AG04450 (cell line): ENCODE measurements at places on chromosomes 13 and 19.

DNA sequence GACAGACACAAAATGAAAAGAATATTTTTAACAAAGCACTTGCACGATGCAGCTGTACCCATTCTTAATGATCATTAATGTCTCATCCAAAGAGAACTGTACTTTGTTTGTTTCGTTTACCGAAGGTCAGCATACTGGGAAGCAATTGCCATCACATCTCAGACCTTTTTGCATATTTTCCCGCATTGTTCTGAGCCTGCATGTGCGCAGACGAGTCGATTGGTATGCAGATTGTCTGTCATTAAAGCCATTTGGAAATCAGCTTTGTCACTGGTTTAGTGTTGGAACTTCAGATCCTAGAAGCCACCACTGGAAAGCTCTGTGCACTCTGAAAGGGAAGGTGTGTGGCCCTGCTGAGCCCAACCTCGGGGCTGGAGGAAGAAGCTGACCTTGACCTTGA lies 15.6 kb downstream of the SPACA7 start:
- DNase-seq: no peak

DNA sequence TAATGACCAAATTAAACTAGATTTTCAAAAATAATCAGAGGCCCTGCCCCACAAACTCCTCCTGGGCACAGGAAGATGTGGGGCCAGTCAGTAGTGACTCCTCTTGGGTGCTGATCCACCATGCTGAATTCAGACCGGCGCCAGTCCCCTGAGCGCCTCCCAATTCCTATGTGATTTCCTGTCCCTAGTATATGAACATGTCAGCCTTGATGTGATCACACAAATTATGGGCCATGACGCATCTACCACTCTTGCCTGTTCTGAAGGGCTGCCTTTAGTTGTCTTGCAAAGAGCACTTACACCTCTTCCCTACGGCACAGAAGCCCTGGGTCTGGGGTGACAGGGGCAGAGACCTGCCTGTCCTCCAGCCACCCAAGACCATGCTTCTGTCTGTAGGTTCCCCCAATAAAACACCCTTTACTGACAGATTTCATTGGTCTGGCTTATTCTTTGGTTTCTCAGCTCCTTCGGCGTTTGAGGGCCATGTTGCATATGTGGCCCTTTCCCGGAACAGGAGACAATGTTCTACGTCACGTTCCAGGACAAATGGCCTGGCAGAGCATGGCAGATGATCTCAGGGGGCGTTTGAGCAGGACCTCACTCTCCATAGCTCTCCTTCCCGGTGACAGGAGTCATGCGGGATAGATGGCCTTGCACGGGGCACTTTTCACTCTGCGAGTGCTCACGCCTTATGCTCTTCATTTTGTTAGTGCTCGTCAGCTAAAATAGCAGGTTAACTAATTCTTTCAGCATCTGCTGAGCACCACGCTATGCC lies 5.6 kb upstream of the ATP11A start:
- no peak for DNase-seq

DNA sequence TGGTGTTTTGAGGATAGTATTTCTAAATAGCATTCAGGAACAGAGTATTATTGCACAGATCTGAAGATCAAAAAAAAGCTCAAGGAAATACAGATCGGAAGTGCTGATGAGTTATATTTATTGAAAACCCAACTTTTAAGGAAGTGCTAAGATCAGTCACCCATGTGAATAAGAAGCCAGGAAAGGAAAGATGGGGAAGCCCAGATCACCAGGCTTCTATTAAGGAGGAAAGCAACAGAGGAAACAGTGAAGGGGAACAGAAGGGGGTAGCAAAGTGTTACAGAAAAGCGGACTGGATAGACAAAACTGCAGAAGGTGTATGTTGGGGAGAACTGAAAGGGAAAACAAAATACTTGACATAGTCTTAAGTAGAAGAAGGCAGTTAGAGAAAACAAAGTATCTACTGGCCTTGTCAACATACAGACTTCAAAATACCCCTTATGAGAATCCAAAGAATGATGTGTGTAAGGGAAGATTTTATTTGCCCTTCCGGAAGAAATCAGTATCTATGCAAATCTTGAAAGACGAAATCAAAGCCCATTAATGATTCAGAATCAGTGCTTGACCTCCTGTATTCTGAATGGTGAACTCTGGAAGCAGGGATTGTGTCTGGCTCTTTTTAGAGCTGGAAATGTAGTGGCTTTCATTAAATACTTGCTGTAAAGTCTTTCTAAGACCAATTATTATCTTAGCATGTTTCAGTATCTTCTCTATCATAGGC lies 12.1 kb downstream of the UFM1 start:
- no peak for DNase-seq

GRCh38 chr19:44765033-44765948 lies 12.4 kb upstream of the CBLC start:
- DNase-seq: no peak

GRCh38 chr19:50706387-50706786 lies 13.2 kb downstream of the SHANK1 start:
- DNase-seq: no peak

DNA sequence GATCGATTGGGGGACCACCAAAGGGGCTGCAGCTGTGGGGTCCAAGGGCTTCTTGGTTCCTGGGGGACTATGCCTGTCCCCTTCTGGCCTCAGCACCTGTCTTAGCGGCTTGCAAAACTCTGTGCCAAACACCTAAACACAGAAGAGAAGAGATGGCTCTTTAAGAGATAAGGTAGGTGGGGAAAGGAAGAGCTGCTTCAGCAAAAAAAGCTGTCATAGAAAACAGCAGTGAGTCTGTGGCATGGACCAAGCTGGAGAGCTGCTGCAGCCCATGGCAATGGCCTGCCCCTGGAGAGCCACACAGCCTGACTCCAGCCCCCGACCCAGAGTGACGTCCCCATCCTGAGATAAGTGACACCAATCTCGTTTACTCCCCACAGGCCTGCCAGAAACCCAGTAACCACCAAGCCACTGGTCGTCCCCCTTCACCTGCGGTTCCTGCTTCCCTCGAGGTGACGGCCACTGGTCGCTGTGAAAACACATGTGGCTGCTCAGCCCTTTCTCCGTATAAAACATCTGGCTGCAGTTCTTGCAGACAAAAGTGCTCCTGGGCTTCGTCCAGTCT lies 25.0 kb upstream of the NAPA start:
- DNase-seq: no peak

DNA sequence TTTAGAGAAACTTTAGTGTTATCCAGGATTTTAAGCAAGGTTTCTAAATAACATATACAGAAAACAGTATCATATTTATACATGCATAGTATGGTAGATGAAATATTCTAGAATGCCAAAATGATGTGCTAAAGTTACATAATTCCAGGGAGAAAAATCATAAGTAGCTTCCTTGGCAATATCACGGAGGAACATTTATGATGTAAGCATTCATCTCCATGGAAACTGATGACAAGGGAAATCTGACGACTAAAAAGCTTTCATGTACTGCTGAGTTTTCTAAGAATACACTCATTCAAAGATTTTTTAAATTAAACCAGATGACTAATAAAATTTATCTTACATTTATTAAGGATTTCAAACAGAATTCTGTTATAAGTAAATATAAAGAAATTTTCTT lies 4.7 kb downstream of the TEX30 start:
- no peak for DNase-seq

DNA sequence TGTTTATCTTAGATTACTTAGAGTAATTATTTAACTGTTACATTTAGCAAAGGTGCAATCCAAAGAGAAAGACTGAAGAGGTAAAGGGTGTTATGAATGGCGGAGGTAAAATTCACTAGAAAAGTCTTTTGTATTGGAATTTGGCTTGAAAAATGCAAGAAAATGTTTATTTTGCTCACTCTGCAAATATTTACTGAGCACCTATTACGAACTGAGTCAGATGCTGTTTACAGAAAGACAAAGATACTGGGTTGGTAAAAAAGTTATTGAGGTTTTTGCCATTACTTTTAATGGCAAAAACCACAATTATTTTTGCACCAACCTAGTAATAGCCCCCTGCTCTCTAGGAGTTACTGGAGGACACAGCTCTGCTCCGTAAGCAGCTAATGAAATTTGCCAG lies 135.2 kb downstream of the RBM26 start:
- DNase-seq: no peak

GRCh38 chr13:73273276-73273675 lies 214.5 kb downstream of the KLF5 start:
- no peak for DNase-seq

GRCh38 chr19:2627319-2627829 lies 75.1 kb downstream of the GNG7 start:
- DNase-seq: peak; percentile 90

DNA sequence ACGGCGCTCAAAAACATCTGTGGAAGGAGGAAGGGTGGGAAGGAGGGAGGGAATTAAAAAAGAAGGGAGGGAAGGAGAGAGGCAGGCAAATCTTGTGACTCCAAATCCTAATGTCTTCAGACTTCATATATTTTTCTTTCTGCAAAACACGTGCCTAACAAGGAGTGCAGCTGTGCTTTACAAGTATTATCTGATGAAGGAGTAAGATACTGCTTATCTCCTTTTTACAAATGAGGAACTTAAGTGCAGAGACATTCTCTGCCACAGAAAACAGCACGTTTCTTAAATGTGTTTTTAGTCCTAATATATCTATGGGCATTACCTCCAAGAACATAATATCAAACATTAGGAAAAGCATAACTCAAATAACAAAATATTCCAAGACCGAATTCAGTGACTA lies 6.5 kb downstream of the FLT3 start:
- no peak for DNase-seq

DNA sequence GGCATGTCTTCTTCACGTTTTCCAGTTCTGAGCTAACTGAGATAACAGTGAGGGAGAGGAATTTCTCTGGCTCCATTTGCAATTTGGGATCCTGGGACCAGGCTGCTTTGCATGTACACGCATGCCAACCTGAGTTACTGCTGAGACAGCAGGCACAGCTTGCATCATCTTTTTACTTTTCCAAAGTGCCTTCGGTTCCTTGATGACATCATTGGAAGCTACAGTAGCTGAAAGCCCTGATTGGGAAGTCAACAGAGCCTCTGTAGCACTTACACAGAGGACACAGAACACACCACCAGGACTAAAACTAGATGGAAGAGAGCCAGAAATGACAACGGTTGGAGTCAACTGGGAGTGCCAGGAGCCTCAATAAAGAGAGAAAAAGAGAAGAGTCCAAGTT lies 399.1 kb upstream of the GPC6 start:
- no peak for DNase-seq

- DNase-seq: no peak
Measured at GRCh38 chr13:114298866-114299265, 15.4 kb upstream of the CHAMP1 start.

GRCh38 chr13:25802579-25802978 lies 249.2 kb downstream of the SHISA2 start:
- no peak for DNase-seq

- no peak for DNase-seq
Measured at GRCh38 chr19:35417713-35418534, 30.1 kb upstream of the FFAR2 start.

DNA sequence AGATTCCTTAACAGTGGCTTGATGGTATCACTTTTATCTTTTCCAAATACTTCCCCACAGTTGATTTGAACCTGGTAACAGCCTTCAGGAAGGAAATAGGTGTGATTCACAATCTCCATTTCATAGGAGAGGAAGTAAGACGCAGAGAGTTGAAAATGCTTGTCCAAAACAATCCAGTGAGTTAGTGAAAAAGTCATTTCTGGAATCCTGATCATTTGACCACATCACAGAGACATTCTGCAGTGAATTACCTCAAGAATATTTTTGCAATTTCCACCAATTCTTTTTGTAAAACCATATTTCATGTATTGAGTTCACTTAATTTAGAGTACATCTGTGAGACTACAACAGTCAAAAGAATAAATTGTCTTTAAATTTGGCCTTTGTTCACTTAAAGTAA lies 292.8 kb downstream of the DCLK1 start:
- DNase-seq: peak; percentile 38

- DNase-seq: no peak
Measured at GRCh38 chr13:38384171-38384570, 34.5 kb downstream of the UFM1 start.

GRCh38 chr19:55672418-55672817 lies 2.6 kb upstream of the EPN1 start:
- no peak for DNase-seq

DNA sequence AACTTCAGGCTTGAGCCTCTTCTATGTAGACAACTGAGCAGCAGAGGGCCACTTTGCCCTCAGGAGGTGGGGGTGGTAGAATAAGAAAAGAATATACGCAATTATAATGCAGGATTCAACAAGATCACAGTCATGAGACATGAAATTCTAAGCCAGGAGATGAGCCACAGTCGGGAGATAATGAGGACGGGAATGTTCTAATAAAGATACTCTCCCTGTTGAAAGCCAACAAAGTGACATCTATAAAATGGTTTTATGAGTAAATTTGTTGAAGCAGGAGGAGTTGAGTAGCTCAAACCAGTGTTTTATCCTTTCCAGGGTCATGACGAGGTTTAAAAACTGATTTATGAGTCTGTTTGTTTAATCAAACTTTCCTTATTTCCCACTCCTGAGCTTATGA lies 152.0 kb upstream of the SERP2 start:
- no peak for DNase-seq

DNA sequence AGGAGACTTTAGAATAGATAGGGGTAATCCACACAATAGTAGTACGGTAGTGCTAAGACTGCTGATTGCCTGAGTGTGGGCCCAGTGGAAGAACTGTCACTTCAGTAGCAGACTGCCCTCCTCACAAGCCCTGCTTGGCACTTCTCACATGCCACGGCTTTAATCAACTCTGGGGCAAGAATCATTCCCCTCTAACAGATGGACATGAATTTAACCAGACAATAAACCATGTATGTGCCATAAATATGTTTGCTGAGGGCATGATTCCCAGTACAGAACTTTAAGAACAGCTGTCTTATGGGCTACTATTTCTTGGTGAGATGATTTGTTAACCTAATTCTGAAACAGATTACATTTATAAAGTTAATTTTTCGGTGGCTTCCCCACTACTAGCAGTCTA lies 22.0 kb downstream of the DPY19L3 start:
- no peak for DNase-seq

GRCh38 chr19:50328224-50328872 lies 829 bp downstream of the KCNC3 start:
- DNase-seq: no peak

DNA sequence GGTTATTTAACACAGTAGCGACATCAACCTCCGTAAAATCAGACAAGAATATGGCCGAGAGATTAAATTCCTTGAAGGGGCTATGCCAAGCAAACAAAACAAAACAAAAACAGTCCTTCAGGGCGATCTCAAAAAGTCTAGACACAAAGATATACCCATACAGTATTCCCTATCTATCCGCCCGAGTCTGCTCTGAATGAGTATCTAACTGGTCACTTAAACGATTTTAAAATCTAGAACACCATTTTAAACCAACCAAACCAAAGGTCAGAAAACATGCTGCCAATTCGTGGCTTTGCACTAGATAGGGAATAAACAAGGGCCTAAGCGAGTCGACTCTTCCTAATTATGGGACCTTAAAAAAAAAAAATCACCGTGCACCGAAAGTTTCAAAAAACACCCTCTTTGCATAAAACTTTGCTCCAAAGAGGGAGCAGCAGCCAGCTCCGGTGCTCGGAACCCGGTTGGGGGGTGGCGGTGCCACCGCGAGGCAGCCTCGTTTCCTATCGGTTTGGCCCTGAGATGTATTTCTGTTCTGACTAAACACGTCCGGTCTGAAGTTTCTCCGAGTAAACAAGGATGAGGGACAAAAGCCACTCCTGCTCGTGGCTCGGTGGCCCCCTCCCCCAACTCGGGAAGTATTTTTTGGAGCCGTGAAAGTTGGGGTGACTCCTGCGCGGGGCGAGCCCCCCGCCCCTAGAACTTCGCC lies 1.8 kb downstream of the HMGB1 start:
- no peak for DNase-seq

- DNase-seq: no peak
Measured at GRCh38 chr13:109737606-109738005, 48.8 kb downstream of the IRS2 start.
